ENCODE measurements at places on chromosomes 5 and 9. TPM values are rescaled to one million over a fixed set of nuclear protein-coding genes. Genes with fewer than 3 reads are reported as not detected.

The ADAMTS2 gene
- total RNA-seq: 0.08 TPM

The ANKRD18A gene
- total RNA-seq: 13.7 TPM

The HACD4 gene
- total RNA-seq: 1.0 TPM

The CHSY3 gene
- 0.36 TPM for total RNA-seq

The CDH18 gene
- not detected for total RNA-seq

The ISOC1 gene
- 16.1 TPM for total RNA-seq

The FOXI1 gene
- not detected for total RNA-seq

The SLC34A3 gene
- 0.07 TPM for total RNA-seq

The ENHO gene
- total RNA-seq: 1.9 TPM

The SPACA9 gene
- total RNA-seq: 5.8 TPM

The SLC22A4 gene
- 4.9 TPM for total RNA-seq

The PCDHB9 gene
- total RNA-seq: 0.07 TPM

The TPD52L3 gene
- total RNA-seq: not detected

The CPLANE1 gene
- 4.0 TPM for total RNA-seq

The WWC1 gene
- total RNA-seq: 91.1 TPM

The ARHGEF37 gene
- 2.5 TPM for total RNA-seq

The SPOCK1 gene
- 24.2 TPM for total RNA-seq

The PCDHGA11 gene
- not detected for total RNA-seq

The ACTBL2 gene
- total RNA-seq: 0.05 TPM

The LCN1 gene
- total RNA-seq: not detected

The SPATA6L gene
- total RNA-seq: 1.9 TPM

The CERT1 gene
- total RNA-seq: 26.4 TPM

The PTGER4 gene
- total RNA-seq: 7.6 TPM

The SV2C gene
- total RNA-seq: not detected

The ROPN1L gene
- 1.7 TPM for total RNA-seq

The CHD1 gene
- total RNA-seq: 34.4 TPM

The ORM2 gene
- not detected for total RNA-seq

The GPR21 gene
- not detected for total RNA-seq

The PCDHB6 gene
- 0.88 TPM for total RNA-seq

The F2R gene
- total RNA-seq: 57.3 TPM

The CAMK4 gene
- not detected for total RNA-seq

The PTGDS gene
- total RNA-seq: 1.4 TPM

The CCL27 gene
- total RNA-seq: not detected

The TIMD4 gene
- 0.60 TPM for total RNA-seq

The IFNK gene
- not detected for total RNA-seq

The DMRT3 gene
- not detected for total RNA-seq

The RMND5B gene
- 28.7 TPM for total RNA-seq

The CD14 gene
- 3.4 TPM for total RNA-seq

The PAEP gene
- 0.32 TPM for total RNA-seq

The SH3RF2 gene
- total RNA-seq: 3.0 TPM

The TMEM174 gene
- not detected for total RNA-seq

The TMEM215 gene
- not detected for total RNA-seq

The BARHL1 gene
- not detected for total RNA-seq

The OCLN gene
- 10.9 TPM for total RNA-seq

The GTF2H2 gene
- 10.6 TPM for total RNA-seq

The SOX30 gene
- not detected for total RNA-seq

The AGGF1 gene
- total RNA-seq: 13.9 TPM

The BHMT gene
- not detected for total RNA-seq

The IQGAP2 gene
- total RNA-seq: 1.9 TPM

The SPARC gene
- 15.7 TPM for total RNA-seq

The SKP1 gene
- 643 TPM for total RNA-seq

The TTC39B gene
- 1.2 TPM for total RNA-seq

The PHF2 gene
- 19.1 TPM for total RNA-seq

The PCDHA5 gene
- 0.52 TPM for total RNA-seq

The AMBP gene
- 8.7 TPM for total RNA-seq
